ENCODE measurements at places on chromosomes 16 and 17. TPM values are rescaled to one million over a fixed set of nuclear protein-coding genes. Genes with fewer than 3 reads are reported as not detected.

DNA sequence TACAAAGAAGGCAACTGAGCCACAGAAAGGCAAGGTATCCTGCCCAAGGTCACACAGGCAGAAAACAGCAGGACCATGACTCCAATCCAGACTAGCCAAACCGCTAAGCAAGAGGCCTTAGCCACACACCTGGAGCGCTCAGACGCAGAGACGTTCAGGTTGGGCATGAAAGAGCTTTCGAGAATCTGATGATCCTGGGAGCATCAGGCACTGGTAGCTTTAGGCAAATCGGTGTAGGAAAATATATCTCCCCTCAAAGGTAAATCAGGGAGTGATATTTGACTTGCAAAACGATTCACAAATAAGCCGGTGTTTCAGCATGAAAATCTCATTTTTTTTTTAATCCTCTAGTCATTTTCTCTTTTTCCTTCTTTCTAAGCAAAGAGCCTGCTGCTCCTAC lies 279.0 kb downstream of the MRTFB start:
- DNase-seq, result no peak
- no peak overlapping the region for H3K27ac ChIP-seq
- H3K36me3 ChIP-seq, result no peaks in the 10 kb centered on the region
- H3K4me3 ChIP-seq, result no peak overlapping the region
- H3K4me1 ChIP-seq, result no peaks in the 10 kb centered on the region

GRCh38 chr17:43946781-43947180 lies 4.5 kb upstream of the PPY start:
- peaks cover 22% of the 10 kb centered on the region for H3K27me3 ChIP-seq

GRCh38 chr17:80380555-80381002 lies 34.4 kb upstream of the ENDOV start:
- H3K4me3 ChIP-seq, result no peak overlapping the region
- no peak for DNase-seq

DNA sequence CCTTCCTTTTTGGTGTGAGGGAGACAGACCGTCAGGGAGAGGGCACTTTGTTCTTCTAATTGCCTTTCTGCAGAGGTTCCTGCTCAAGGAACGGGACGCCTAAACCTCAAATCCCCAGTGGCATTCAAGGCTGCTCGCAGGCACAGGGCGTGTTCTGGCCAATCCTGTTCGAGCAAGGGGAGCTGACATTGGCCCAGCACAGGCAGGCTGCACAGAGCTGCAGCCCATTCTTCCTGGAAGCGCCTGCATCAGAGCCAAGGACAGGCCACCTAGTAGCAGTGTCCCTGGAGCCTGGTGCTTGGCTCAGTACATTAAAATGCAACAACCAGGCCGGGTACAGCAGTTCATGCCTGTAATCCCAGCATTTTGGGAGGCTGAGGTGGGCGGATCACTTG lies 72.2 kb upstream of the CREBBP start:
- no peaks in the 10 kb centered on the region for H3K27me3 ChIP-seq
- no peaks in the 10 kb centered on the region for H3K36me3 ChIP-seq
- peak overlapping the region; percentile 61 for H3K27ac ChIP-seq
- no peak overlapping the region for H3K4me3 ChIP-seq

- H3K27ac ChIP-seq, result no peak overlapping the region
- H3K4me1 ChIP-seq, result no peaks in the 10 kb centered on the region
- peak; percentile 7 for DNase-seq
- H3K27me3 ChIP-seq, result no peaks in the 10 kb centered on the region
- peaks cover 4% of the 10 kb centered on the region for H3K36me3 ChIP-seq
Measured at GRCh38 chr16:57469046-57469445, 6.6 kb downstream of the POLR2C start.

GRCh38 chr16:85898521-85899442 lies at the start of gene IRF8:
IRF8 (plus strand) TSS chr16:85899162; CDS start chr16:85903016, 3,854 bp downstream.
- H3K4me1 ChIP-seq, result peaks cover 7% of the 10 kb centered on the region
- DNase-seq, result no peak
- H3K4me3 ChIP-seq, result peak within 1 kb of the TSS; percentile 48
- no peaks in the 10 kb centered on the region for H3K36me3 ChIP-seq
- peaks cover 3% of the 10 kb centered on the region for H3K27me3 ChIP-seq

HSD11B2 gene
- total RNA-seq, result 66.9 TPM

GRIN2C gene
- total RNA-seq, result not detected

TMEM114 gene
- total RNA-seq, result not detected

QPRT gene
- total RNA-seq, result 2.4 TPM
